Activated CD8-positive, alpha-beta memory T cell treated with anti-CD3 and anti-CD28 coated beads, Interleukin-2, amount 10 ng/mL, durations not matched to agents 7 days and 5 days (primary cell): ENCODE measurements at places on chromosomes 2 and 18. TPM values are rescaled to one million over a fixed set of nuclear protein-coding genes. Genes with fewer than 3 reads are reported as not detected.

- peaks cover 2% of the 10 kb centered on the region for H3K4me1 ChIP-seq
- no peak for DNase-seq
- no peak overlapping the region for H3K27ac ChIP-seq
- H3K36me3 ChIP-seq: no peaks in the 10 kb centered on the region
Observed at GRCh38 chr18:79384151-79384807, 11.5 kb upstream of the NFATC1 start.

DNA sequence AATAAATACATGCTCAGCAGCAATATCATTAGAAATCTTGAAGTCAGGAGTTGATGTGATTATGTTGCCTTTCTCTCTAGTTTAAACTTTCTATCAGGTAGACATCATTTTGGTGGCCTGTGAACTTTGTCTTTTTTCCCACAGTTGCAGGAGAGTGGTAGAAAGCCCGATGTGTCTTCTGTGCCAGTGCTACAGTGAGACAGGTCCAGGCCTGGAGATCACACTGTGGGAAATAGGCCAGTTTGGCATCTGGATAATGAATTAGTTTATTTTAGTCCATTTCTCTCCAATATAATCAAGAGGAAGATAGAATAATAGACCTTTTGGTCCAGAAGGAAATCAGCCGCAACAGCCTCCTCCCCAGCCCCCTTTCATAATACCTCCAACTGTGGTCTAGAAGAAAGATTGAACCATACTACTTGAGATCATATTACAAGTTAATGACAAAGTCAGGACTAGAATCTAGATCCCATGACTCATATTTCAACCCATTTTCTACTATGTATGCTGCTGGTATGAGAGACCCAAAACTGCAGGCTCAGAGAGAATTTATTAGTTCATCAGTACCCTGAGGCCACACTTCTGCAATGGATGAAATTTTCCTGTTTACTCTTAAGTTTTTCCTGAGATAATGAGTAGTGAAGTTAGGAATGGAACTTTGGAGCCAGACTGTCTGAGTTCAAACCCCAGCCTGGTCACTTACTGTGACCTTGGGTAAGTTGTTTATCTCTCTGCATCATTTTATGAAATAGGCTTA lies 20.6 kb downstream of the KCMF1 start:
- peaks cover 27% of the 10 kb centered on the region for H3K4me1 ChIP-seq
- H3K4me3 ChIP-seq: no peak overlapping the region
- no peaks in the 10 kb centered on the region for H3K27me3 ChIP-seq

DNA sequence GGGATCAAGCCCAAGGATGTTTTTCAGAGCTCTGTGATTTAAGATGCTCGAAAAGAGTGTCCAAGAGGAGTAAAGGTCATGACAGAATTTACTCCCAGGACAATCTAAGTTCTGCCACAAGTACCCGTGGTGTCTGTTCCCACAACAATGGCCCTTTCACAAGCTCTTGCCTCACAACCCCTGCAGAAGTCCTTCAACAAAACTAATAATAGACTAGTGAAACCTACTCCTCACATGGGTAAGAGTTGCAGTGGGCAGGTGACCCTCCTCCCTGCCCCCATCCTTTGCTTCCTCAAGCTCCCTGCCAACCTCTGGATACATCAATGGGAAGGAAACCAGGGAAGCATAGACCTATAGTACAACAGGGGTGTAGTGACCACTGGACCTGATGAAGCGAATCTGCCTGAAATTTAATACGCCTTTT lies 34.9 kb downstream of the PTCD3 start:
- peaks cover 6% of the 10 kb centered on the region for H3K4me1 ChIP-seq
- no peak overlapping the region for H3K4me3 ChIP-seq
- no peaks in the 10 kb centered on the region for H3K27me3 ChIP-seq
- DNase-seq: no peak

GRCh38 chr2:198052741-198053140 lies 248.3 kb downstream of the PLCL1 start:
- H3K4me3 ChIP-seq: no peak overlapping the region
- H3K27me3 ChIP-seq: no peaks in the 10 kb centered on the region
- H3K27ac ChIP-seq: no peak overlapping the region
- no peaks in the 10 kb centered on the region for H3K4me1 ChIP-seq
- no peak for DNase-seq

DNA sequence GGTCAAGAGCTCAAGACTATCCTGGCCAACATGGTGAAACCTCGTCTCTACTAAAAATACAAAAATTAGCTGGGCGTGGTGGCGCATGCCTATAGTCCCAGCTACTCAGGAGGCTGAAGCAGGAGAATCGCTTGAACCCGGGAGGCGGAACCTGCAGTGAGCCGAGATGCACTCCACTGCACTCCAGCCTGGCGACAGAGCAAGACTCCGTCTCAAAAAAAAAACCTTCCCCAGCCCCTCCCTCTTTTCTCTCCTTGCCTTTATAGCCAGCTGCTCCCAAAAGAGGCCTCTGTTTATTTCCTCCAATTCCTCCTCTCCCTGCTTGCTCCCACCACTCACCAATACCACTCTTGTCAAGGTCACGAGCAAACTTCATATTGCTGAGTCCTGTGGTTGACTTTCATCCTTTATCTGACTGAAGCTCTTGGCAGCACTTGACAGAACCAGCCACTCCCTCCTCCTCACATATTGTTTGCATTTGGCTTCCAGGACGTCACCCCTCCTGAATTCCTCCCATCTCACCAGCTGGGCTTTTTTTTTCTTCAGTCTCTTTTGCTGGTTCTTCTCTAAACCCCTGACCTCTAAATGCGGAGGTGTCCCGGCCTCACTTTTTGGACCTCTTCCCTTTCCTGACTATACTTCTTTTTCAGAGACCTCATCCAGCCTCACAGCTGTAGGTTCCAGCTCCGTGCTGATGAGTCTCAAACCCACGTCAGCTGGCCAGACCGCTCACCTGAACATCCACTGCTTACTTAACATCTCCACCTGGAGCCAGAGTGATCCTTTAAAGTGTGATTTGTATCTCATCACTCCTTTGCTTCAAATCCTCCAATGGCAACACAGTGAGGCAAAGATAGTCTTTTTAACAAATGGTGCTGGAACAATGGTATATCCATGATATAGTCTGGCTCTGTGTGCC lies 84.6 kb upstream of the CAB39 start:
- DNase-seq: peak; percentile 15
- H3K4me1 ChIP-seq: peaks cover 7% of the 10 kb centered on the region
- no peak overlapping the region for H3K4me3 ChIP-seq
- H3K36me3 ChIP-seq: peaks cover 10% of the 10 kb centered on the region
- H3K27ac ChIP-seq: no peak overlapping the region
- no peaks in the 10 kb centered on the region for H3K27me3 ChIP-seq

- peaks cover 11% of the 10 kb centered on the region for H3K36me3 ChIP-seq
- no peaks in the 10 kb centered on the region for H3K27me3 ChIP-seq
- peaks cover 17% of the 10 kb centered on the region for H3K4me1 ChIP-seq
- H3K27ac ChIP-seq: no peak overlapping the region
- no peak overlapping the region for H3K4me3 ChIP-seq
- no peak for DNase-seq
Observed at GRCh38 chr2:42216694-42217093, 47.5 kb downstream of the EML4 start.

GRCh38 chr2:8462899-8463648 lies 218.8 kb upstream of the ID2 start:
- H3K27me3 ChIP-seq: no peaks in the 10 kb centered on the region
- peaks cover 20% of the 10 kb centered on the region for H3K36me3 ChIP-seq
- H3K4me1 ChIP-seq: peaks cover 38% of the 10 kb centered on the region
- no peak overlapping the region for H3K27ac ChIP-seq
- H3K4me3 ChIP-seq: no peak overlapping the region
- no peak for DNase-seq

DNA sequence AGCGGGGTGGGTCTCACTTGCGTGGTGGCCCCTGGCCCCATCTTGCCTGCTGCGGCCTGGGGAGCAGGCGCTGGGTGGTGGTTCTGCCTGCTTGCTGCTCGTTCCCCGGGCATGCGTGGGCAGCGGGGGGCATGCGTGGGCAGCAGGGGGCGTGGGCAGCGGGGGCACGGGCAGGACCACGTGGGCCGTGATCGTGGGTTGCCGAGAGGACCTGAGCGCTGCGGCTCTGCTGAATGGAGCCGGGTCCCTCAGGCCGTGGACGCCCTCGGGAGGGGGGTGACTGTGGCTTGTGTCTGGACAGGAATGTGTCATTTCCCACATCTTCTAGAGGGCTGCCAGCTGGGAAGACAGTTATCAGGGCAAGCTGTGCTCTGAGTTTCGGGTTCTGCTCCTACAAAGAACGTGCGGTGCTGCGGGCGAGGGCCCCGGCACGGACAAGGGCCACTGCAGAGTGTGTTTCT lies 8.3 kb upstream of the GAL3ST2 start:
- no peaks in the 10 kb centered on the region for H3K27me3 ChIP-seq
- H3K4me3 ChIP-seq: no peak overlapping the region
- peaks cover 23% of the 10 kb centered on the region for H3K4me1 ChIP-seq
- peak; percentile 38 for DNase-seq
- no peaks in the 10 kb centered on the region for H3K36me3 ChIP-seq

DNA sequence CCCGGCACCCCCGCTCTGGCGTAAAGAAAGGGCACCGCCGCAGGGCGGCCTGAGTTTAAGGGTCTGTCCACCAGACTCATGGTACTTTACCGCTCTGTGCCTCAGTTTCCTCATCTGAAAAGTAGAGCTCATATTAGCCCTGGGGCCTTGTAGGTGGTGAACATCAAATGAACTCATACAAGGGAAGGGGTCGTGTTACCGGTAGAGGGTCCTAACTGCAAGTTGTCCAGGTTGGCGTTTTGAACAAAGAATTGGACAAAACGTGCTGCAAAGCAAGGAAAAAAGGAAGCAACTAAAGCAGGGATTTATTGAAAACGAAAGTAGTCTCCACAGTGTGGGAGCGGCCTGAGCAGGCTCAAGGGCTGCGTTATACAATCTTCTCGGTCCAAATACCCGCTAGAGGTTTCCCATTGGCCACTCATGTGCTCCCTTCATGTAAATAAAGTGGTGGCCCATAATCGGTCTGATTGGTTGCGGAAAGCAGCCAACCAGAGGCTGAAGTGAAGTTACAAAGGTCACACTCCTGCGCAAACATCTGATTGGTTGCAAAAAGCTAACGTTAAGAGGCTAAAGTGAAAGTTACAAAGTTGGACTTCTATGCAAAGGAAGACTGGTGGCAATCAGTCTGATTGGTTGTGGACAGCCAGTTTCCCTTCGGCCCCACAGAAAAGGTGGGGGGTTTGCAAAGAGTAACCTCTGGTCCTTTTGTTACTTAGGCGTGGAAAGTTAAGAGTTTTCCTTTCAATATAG lies 80.7 kb upstream of the LDLRAD4 start:
- DNase-seq: peak; percentile 92
- H3K4me1 ChIP-seq: peaks cover 27% of the 10 kb centered on the region
- peak overlapping the region; percentile 97 for H3K4me3 ChIP-seq
- H3K36me3 ChIP-seq: peaks cover 4% of the 10 kb centered on the region
- peak overlapping the region; percentile 96 for H3K27ac ChIP-seq

DNA sequence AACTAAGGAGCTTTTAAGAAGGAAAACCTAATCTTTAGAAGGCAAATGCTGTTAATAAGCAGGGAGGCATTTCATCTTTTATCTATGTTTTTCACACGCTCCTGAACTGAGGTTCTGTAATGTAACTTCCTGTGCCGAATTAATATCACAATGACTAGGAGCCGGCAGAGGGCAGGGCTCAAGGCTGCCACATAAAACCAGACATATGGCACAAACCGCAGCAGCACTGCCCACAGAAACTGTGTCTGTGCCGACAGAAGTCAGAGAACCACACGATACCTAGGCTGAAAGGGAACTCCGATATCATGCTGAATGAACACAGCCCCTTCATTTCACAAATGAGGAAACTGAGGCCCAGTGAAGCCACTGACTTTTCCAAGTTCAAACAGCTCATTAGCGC lies 112.1 kb downstream of the EIPR1 start:
- H3K27ac ChIP-seq: no peak overlapping the region
- peaks cover 2% of the 10 kb centered on the region for H3K4me1 ChIP-seq
- no peaks in the 10 kb centered on the region for H3K27me3 ChIP-seq

DNA sequence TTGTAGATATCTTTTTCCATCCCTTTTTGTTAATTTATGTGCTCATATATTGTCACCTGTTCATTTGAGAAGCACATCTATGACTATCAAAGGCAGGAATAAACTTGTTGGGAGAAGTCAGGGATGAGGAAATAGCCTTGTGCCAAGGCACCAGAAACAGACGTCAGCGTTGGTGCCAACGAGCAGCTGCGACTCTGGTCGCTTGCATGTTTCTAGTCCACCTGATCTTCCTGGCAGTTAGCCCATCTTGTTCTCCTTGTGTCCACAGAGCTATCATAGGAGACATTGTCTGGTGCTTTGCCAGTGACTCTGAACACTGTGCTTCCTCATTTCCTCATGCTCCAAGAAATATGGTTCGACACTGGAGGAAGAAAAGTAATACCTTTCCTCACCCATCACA lies 374.4 kb downstream of the PTPRM start:
- no peak overlapping the region for H3K4me3 ChIP-seq
- H3K36me3 ChIP-seq: no peaks in the 10 kb centered on the region
- no peak overlapping the region for H3K27ac ChIP-seq
- no peak for DNase-seq

DNA sequence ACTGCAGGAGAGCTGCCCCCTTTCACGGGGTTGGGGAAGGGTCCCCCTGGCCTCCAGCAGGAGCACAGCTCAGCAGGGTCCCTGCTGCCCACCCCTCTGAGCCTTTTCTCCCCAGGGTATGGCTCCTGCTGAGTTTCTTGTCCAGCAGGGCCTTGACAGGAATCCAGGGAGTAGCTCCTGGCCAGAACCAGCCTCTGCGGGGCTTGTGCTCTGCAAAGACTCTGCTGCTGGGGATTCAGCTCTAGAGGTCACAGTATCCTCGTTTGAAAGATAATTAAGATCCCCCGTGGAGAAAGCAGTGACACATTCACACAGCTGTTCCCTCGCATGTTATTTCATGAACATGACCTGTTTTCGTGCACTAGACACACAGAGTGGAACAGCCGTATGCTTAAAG lies 21.2 kb downstream of the FOSL2 start:
- no peaks in the 10 kb centered on the region for H3K27me3 ChIP-seq
- H3K4me1 ChIP-seq: peaks cover 49% of the 10 kb centered on the region
- no peak overlapping the region for H3K4me3 ChIP-seq
- peaks cover 62% of the 10 kb centered on the region for H3K36me3 ChIP-seq
- peak overlapping the region; percentile 43 for H3K27ac ChIP-seq

- no peak for DNase-seq
- H3K36me3 ChIP-seq: no peaks in the 10 kb centered on the region
- H3K27ac ChIP-seq: no peak overlapping the region
- H3K4me3 ChIP-seq: no peak overlapping the region
- H3K4me1 ChIP-seq: no peaks in the 10 kb centered on the region
Observed at GRCh38 chr2:120495586-120495985, 149.7 kb downstream of the INHBB start.

GRCh38 chr2:69764286-69765095 lies 22.6 kb downstream of the ANXA4 start:
- no peak for DNase-seq
- H3K27me3 ChIP-seq: no peaks in the 10 kb centered on the region
- peaks cover 46% of the 10 kb centered on the region for H3K4me1 ChIP-seq
- H3K4me3 ChIP-seq: no peak overlapping the region

FAM237A gene
- not detected for total RNA-seq

DYTN gene
- total RNA-seq: not detected

STRADB gene
- 19.2 TPM for total RNA-seq

CELF4 gene
- total RNA-seq: not detected

ASTL gene
- total RNA-seq: 1.9 TPM
